EH (cell line): ENCODE measurements at places on chromosomes 2 and 18.

GRCh38 chr2:9629222-9630116 is 1.3 kb downstream of the YWHAQ start:
- peak; percentile 68 for DNase-seq

DNA sequence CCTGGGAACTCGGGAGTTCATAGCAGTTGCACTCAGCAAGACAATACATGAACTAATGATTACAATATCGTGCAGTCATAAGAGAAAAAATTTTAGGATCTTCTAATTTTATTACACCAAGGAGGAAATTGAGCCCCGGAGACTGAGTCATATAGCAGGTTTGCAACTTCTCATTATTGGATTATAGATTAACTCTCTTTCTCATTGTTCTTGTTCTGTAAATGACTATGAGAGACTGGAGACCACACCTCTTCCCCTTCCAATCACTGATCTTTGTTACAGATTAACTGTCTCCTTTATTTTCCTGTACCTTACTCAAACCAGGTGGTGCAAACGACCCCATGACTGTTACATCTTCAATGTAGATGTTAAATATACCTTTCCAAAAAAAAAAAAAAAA is 435.8 kb upstream of the DDX18 start:
- no peak for DNase-seq

DNA sequence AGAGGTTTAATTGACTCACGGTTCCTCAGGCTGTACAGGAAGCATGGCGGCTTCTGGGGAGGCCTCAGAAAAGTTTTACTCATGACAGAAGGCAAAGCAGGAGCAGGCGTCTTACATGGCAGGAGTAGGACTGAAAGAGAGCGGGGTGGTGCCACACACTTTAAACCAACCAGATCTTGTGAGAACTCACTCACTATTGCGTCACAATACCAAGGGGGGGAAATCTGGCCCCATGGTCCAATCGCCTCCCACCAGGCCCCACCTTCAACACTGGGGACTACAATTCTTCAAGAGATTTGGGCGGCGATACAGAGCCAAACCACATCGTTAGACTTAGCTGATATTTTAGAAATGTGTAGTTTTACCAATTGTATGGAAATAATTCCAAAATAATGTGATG is 77.6 kb upstream of the SLC4A10 start:
- no peak for DNase-seq

GRCh38 chr18:11497585-11497984 is 111.8 kb upstream of the SLC35G4 start:
- DNase-seq, result peak; percentile 56

DNA sequence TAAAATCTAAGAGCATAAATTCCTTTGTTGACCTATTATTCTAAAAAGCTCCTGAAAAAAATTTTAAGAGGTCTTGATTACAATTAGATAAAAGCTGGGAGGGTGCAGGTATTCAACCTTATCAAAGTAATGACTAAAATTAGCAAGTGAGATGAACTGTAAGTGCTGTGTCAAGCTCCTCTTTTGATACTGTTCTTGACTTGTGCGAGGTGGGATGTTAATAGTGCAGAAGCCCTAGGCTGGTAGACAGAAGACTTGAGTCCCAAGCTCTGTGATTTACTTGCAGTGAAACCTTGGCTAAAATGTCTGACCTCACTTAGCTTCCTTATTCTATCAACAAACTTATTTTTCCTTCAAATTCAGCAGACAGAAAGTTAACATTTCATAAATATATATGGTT is 637.5 kb downstream of the DSC3 start:
- no peak for DNase-seq
